ENCODE measurements at places on chromosomes 3 and 15.

- no peak for DNase-seq
Measured at GRCh38 chr3:114565216-114565615, 271.4 kb downstream of the TIGIT start.

GRCh38 chr3:73745526-73746191 is 120.9 kb upstream of the PDZRN3 start:
- no peak for DNase-seq

DNA sequence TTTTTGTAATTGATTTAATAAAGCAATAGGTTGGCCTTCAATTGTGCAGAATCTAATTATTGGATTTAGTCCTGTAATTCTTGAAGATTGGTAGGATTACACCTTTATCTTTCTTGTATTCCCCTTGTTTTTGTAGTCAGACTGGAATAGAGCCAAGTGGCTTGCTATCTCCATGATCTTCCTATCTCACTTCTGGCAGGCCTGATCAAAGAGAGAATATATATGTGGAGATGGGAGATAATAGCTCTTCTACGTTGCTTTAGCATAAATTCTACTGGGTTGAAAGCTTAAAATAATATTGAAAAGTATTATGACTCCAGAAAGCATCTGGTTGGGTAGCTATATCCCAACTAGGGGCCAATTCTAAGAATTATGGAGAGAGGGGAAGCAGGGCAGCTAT is 16.9 kb upstream of the IFT57 start:
- DNase-seq: no peak

DNA sequence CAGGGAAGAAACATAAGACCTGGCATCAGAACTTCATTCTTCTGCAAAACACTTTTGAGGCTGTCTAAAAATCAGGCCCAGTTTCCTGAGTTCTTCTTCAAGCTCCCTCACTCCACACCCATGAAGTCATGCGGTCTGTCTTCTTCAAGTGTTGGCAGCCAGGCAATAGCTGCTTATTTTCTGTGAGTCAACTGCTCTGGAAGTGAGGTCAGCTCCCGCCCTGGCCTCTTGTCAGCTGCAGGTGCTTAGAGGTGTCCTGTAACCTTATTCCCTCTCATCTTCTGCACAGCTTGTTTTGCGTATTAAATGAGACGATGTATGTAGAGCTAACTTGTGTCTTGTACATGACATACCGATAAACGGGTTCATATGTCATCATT is 226.1 kb downstream of the ADAMTS17 start:
- DNase-seq: no peak

GRCh38 chr3:195666-196065 is 897 bp upstream of the CHL1 start:
- no peak for DNase-seq

GRCh38 chr3:159234306-159234705 is 432.5 kb downstream of the MFSD1 start:
- DNase-seq: no peak

- DNase-seq: no peak
Measured at GRCh38 chr3:55486101-55486856, 827 bp downstream of the WNT5A start.

DNA sequence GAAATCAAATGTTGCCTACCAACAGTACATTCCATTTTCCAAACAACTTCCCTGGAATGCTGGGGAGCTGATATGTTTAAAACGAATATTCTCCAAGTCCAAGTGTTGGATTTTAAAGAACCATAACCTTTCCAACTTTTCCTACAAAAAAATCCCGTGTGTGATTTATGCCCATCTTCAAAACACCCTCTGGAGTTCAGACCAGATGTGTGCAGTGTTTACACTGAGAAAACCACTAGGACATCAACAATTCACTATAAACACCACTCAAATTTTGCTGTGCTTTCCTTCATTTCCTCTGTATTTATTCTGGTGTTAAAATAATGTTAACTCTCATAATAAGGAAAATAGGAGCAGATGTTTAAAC is 2.4 kb downstream of the VGLL4 start:
- DNase-seq: no peak

- no peak for DNase-seq
Measured at GRCh38 chr3:167941234-167941995, 154.3 kb downstream of the GOLIM4 start.

DNA sequence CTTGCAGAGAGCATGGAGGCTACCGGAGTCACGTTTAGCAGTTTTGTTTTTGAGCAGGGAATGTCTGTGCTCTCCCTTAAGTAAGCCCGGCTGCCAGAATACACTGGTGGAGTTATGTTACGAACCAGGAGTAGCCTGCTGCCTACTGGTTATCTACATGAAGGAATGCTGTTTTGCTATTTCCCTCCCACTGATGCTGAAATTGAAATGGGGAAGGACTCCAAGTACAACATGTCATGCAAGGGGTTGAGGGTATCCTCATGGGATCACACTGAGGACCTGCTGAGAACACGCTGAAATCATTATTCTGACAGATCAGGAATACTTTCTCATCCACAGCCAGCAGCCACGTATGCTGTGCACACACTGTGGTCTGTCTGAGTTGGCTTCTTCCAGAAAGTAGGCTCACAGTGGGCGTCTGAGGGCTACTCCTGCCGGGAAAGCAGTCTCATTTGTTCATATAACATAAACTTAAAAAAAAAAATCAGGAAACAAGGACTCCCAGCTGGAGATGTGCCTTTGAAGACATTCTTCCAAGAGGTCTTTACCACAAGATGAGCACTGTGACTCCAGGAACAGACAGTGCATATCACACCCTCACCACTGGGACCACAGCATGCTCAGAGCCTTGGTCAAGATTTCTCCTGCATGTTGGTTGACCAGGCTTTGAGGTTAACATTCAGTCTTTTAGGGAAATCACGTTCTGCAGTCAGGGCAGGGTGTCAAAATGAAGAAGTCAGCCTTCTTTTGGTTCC is 300.4 kb upstream of the RASGRP1 start:
- no peak for DNase-seq

DNA sequence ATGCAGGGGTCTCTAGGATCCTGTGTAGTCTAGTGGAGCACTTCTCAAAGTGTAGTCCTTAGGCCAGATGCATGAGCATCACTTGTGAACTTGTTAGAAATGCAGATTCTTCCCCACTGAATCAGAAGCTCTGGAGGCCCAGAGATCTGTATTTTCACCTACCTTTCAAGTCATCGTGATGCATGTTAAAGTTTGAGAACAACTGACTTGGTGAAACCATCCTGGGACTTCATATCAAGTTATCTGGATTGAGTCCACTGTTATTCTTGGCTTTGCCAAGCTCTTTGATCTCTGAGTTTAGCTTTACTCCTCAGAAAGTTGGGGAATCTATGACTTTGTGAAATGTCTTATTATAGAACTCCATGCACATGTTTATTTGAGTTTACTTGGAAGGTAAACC is 78.5 kb downstream of the ARNT2 start:
- DNase-seq: no peak

- no peak for DNase-seq
Measured at GRCh38 chr3:52190294-52191074, 7.5 kb upstream of the ALAS1 start.

- no peak for DNase-seq
Measured at GRCh38 chr15:66815318-66815717, 113.3 kb downstream of the SMAD6 start.

DNA sequence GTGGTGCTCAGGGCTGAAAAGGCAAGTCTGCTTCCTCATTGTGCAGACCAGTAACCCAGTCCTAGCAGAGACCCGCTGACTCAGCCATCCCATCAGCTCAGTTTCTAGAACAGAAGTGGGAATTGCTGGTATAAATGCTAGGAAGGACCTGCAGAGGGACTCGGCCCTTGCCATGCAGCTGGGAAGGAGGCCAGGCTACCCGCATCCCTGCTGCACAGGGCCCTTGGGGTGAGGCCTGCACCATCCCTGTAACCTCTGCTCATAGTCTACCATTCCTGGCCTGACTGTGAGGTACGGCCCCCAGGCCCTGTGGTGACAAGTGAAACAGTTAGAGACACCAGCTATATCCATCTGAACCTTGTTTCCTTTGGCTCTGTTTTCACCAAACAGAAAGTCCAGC is 23.5 kb downstream of the RAB6B start:
- no peak for DNase-seq

DNA sequence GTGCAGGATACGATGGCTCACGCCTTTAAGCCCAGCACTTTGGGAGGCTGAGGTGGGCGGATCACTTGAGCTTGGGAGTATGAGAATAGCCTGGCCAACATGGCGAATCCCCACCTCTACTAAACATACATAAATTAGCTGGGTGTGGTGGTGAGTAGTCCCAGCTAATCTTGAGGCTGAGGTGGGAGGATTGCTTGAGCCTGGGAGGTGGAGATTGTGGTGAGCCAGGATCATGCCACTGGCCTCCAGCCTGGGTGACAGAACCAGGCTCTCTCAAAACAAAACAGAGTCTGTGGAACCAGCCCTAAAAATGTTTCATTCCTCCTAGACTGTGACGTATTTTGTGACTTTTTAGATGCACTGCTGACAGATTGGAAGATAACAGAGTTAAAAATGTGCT is 34.3 kb upstream of the RAD51 start:
- DNase-seq: no peak

GRCh38 chr15:69096626-69097025 is 63.8 kb upstream of the GLCE start:
- DNase-seq: no peak

DNA sequence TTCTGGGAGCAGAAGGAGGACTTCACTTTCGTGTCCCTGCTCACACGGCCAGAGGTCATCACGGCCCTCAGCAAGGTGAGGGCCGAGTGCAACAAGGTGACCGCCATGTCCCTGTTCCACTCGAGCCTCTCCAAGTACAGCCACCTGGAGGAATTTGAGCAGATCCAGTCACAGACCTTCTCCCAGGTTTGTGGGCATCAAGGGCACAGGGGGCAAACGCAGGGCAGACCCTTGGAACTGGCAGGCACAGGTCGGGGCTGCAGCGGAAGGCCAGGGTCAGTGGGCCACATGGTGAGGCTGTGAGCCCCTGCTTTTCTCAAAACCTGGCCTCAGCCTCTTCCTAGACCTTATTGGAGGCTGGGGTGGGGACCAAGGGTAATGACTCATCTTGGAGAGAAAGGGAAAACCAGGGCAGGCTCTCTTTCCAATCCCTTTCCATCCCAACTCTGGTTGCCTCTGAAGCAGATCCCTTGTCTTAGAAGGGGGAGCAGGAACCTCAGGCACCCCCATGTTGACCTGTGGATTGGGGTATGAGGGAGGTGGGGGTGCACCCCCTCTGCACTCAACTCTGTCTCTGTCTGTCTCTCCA is 29.5 kb downstream of the DNAH1 start:
- DNase-seq: no peak

GRCh38 chr3:29757054-29757777 is 476.3 kb downstream of the RBMS3 start:
- DNase-seq: no peak

DNA sequence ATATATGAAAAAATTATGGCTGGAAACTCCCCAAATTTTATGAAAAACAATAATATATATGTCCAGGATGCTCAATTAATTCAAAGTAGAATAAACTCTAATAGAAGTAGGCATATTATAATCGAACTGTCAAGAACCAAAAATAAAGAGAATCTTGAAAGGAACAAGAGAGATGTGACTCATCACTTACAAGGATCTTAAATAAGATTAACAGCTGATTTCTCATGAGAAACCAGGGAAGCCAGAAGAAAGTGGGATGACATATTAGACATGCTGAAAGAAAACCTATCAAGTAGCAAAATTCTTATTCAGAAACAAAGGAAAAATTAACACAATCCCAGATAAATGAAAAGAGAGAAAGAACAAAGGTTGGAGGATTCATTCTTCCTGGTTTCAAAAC is 66.8 kb downstream of the FAIM start:
- no peak for DNase-seq

GRCh38 chr3:14698601-14699244 is 23.8 kb downstream of the C3orf20 start:
- no peak for DNase-seq

- no peak for DNase-seq
Measured at GRCh38 chr3:14547693-14548092, 7.6 kb upstream of the GRIP2 start.

GRCh38 chr3:77837456-77838025 is 797.6 kb downstream of the ROBO2 start:
- DNase-seq: no peak

DNA sequence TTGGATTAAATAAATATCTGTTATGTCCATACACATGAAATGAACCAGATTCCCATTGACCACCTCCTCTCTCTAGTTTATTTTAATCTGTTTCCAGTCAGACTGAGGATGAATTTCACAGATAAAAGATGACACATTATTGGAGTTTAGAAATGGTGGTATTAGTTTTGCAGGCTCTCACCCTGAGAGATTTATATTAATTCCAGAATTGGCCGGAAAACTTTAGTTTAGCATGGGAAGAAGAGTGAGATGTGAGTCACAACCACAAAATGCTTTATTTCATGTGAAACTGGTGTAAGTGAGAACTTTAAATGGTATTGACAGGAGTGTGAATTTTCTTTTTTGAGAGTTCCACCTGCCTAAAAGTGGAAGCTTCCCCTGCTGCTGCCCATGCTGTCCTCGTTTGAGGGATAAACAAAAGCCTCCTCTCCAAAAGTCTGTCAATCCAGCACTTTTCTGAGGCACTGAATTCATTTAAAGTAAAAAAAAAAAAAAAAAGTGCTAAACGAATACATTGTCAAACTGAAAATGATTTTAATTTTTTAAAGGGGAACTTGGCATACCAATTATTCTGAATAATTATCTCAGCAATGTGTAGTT is 65.1 kb upstream of the EPHA3 start:
- no peak for DNase-seq

- no peak for DNase-seq
Measured at GRCh38 chr3:108088697-108089096, 2.1 kb downstream of the CD47 start.
